ENCODE measurements at places on chromosomes 6 and 20.
A peak's percentile ranks its signal among the peaks of the same experiment; 100 is the strongest.

- no peak for DNase-seq
Observed at GRCh38 chr20:16498526-16499253, 74.6 kb downstream of the KIF16B start.

GRCh38 chr6:15420959-15421438 lies 175.1 kb downstream of the JARID2 start:
- DNase-seq, result no peak

DNA sequence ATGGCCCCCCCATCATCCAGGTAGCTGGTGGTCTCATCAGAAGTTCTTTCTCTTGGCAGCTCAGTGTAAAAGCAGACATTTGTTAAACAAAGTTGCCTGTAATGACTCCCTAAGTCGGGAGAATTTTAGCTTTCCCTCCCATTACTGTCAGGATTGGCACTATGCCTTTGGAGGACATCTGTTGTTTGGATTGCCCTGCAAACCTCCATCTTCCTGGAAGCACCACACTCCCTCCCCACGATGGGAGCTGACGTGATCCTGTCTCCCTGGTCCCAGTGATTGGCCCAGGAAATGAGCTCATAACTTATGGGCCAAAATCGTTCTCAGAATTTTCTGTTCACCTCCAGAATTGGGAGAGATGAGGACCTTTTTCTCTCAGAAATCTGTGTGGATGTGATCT lies 42.6 kb upstream of the CNR1 start:
- no peak for DNase-seq

GRCh38 chr6:101605874-101606273 lies 212.4 kb downstream of the GRIK2 start:
- DNase-seq, result no peak

GRCh38 chr20:58503668-58504067 lies 11.5 kb downstream of the APCDD1L start:
- DNase-seq, result no peak

DNA sequence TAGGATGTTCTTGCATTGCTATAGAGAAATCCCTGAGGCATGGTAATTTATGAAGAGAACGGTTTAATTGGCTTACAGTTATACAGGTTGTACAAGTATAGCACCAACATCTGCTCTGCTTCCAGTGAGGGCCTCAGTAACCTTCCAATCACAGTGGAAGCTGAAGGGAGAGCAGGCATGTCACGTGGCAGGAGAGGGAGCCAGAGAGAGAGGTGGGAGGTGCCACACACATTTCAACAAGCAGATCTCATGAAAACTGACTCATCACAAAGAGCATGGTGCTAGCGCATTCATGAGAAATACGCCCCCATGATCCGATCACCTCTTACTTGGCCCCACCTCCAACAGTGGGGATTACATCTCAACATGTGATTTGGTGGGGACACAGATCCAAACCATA lies 871.2 kb downstream of the TFAP2A start:
- no peak for DNase-seq

GRCh38 chr6:136415351-136416007 lies 125.8 kb upstream of the BCLAF1 start:
- no peak for DNase-seq

GRCh38 chr20:16588241-16588640 lies 15.0 kb upstream of the KIF16B start:
- DNase-seq, result no peak

GRCh38 chr20:16806061-16806460 lies 57.9 kb downstream of the OTOR start:
- DNase-seq, result no peak

DNA sequence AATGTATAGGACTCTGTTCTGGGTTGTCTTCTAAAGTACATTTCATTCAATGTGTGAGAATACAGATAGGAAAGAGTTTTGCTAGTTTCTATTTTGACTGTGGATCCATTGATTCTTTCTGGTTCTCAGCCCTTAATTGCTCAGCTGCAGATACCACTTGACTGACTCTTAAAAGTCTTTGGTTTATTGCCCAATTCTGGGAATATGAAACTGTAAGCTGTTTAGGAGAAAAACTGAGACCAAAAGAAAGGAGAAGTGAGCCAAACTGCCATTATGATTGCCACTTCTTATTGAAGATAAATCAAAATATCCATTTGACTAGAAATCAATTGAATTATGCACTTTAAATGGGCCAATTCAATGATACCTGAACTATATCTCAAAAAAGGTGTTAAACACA lies 211.4 kb downstream of the ESR1 start:
- no peak for DNase-seq

GRCh38 chr6:12490904-12491571 lies 200.9 kb downstream of the EDN1 start:
- DNase-seq, result no peak

- no peak for DNase-seq
Observed at GRCh38 chr20:47609001-47609400, 107.3 kb downstream of the NCOA3 start.

GRCh38 chr20:40982415-40983145 lies 46.0 kb upstream of the TOP1 start:
- no peak for DNase-seq

DNA sequence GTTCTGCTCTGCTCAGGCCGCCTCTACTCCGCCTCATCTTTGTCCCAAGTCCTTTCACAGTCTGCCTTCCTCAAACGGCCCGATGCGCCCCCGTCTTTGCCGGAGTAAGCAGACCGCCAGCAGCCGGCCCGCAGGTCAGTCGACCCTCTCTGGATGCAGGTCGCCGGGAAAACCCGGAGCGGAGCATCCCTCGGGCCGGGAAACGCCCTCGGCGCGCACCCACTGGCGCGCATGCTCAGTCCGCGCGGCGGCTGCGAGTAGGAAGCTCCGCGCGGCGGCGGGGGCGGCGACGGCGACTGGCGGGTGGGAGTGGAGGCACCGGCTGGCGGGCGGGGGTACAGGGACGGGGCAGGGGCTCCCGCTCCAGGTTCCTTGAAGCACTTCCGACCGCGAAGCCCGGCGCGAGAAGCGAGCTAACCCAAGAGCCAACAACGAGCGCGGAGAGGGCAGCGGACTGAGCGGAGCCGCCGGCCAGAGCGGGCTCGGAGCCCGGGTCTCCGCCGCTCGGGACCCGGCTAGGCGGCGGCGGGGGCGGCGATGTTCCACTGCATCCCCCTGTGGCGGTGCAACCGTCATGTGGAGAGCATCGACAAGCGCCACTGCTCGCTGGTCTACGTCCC lies at the start of gene LRRC1:
TSS of gene LRRC1 (plus strand) at position 286 of the 620 bp plus-strand sequence. CDS start at position 538, 252 bp downstream.
- peak; percentile 78 for DNase-seq

- no peak for DNase-seq
Observed at GRCh38 chr6:116971959-116972358, 94.9 kb downstream of the RFX6 start.

All from activated CD4-positive, alpha-beta T cell treated with anti-CD3 and anti-CD28 coated beads for 24 hours (primary cell).